ENCODE measurements at places on chromosomes 5 and 9.
A peak's percentile ranks its signal among the peaks of the same experiment; 100 is the strongest.

- DNase-seq, result no peak
Measured at GRCh38 chr9:112360047-112360804, 19.7 kb upstream of the HSDL2 start.

GRCh38 chr5:62661126-62661525 lies 82.5 kb downstream of the LRRC70 start:
- no peak for DNase-seq

DNA sequence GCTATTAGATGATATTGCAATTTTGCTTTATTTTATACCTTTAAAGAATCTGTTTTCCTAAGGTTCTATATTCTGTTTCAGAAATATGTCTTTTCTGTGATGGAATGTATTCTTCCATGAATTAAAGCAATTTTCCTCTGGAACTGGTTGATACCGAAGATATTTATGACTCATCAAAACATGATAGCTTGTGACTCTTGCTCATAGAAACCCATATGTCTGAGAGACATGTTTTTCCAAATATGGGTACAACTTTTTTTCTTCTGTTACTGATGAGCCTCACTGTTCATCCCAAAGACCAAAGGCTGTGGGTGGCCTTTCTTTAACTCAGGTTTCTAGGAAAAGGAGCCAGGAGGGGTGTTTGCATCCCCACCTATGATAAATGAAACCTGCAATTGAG lies 126.1 kb upstream of the PAPPA start:
- DNase-seq, result no peak

DNA sequence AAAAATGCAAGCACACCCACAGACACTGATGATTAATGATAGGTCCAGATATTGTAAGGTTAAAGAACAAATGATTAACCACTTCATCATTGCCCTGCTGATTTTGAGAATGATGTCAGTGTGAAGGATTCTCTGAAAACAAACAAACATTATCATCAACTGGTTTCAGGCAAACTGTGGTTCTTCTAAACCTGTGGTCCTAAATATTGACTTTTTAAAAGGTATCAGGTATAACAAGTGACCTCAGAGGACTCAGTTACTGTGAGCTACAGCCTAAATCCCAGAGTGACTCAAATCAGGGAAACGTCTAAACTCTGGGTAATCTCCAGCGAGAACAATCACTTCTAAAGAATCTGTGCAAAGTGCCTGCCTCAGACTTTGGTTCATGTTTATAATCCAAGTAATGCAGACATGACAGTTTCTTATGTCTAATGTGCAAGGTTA lies 172.3 kb upstream of the CDH6 start:
- no peak for DNase-seq

DNA sequence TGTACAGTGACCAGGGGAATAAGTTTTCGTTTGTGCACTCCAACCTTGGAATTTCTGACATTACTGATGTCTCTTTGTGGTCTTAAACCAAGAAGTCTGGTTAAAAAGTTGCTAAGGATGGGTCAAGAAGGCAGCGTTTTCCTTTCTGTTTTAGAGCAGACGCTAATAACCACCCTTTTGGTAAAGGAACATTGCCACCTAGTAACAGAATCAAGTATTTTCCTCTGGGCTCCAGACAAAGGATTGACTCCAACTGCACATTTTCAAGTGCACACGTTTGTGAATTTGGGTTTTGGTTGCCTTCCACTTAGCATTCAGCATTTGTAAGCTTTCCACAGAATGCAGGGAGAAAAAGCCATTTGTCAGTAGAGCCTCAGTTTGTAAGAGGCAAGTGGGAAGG lies 22.2 kb upstream of the CEP78 start:
- DNase-seq, result peak; percentile 33

GRCh38 chr5:142141463-142141862 lies 32.9 kb downstream of the NDFIP1 start:
- no peak for DNase-seq

DNA sequence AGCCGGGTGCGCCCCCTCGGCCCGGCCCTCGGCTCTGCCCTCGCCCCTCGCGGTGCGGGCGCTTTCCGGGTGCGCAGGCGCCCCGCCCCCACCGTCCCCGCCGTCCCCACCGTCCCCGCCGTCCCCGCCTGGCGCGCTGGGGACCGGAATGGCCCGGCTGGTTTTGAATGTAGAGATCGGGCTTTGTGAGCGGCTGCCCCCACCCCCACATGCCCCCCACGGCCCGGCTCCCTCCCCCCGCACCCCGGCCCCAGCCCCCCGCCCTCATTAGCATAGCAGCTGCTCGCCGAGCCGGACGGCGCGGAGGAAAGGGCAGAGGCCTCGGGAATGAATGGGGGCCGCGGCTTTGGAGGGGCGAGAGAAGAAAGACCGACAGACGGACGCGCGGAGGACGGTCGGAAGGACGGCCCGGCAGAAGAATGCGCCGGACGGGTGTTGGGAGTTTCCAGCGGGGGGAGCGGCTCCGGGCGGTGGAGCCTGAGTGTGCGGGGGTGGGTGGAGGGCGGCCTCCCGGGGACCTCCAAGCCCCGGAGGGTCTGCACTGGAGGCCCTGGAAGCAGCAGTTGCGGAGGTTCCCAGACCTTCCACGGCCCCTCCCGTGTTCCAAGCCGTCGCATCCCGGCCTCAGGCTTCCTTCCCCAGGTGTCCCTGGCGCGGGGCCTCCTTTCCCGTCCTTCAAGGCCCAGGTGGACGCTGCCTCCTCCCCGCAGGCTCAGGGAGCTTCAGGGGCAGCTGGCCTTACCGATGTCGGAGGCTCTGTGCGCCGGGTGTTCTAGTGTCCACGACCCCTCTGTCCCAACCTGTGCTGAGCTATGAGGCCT lies 6.0 kb downstream of the NRARP start:
- DNase-seq, result no peak

- DNase-seq, result no peak
Measured at GRCh38 chr5:76345582-76345981, 57.5 kb upstream of the IQGAP2 start.

DNA sequence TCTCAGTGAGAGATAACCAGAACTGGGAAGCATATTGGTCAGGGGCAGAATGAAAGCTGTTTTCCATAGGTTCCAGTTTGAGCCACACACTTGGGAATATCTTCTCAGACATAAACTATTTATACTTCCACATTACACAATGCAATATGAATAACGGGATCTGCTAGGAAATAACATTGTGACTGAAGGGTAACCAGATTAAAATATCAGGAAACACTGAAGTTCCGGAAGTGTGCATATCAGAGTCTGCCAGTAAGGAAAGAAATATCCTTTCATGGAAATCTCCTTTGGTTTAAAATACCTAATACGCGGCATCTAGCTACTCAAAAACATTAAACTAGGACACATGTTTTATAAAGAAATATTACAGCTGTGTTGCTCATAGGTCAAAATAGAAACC lies 56.3 kb downstream of the ST8SIA4 start:
- DNase-seq, result no peak

- DNase-seq, result no peak
Measured at GRCh38 chr9:109935406-109936087, 155.5 kb downstream of the PALM2AKAP2 start.

DNA sequence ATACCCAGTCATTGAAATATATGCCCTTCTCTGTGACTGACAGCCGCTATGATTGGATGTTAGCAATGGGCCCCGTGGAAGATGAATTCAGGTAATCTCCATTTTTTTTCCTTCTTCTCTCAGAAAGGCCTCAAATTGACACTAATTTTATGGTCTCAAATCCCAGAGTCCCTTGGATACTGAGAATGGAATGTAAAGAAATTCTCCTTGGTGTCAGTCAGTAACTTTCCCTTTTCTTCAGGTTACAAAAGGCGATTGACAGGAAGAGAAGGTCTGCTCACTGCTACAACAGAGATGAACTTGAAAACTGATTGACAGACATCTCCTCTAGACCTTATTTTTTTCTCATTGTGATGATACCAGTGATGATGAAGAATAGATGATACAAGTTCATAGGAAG lies 748.3 kb downstream of the MAT2B start:
- DNase-seq, result no peak

- DNase-seq, result peak; percentile 8
Measured at GRCh38 chr5:94544031-94544650, 74.3 kb downstream of the KIAA0825 start.

DNA sequence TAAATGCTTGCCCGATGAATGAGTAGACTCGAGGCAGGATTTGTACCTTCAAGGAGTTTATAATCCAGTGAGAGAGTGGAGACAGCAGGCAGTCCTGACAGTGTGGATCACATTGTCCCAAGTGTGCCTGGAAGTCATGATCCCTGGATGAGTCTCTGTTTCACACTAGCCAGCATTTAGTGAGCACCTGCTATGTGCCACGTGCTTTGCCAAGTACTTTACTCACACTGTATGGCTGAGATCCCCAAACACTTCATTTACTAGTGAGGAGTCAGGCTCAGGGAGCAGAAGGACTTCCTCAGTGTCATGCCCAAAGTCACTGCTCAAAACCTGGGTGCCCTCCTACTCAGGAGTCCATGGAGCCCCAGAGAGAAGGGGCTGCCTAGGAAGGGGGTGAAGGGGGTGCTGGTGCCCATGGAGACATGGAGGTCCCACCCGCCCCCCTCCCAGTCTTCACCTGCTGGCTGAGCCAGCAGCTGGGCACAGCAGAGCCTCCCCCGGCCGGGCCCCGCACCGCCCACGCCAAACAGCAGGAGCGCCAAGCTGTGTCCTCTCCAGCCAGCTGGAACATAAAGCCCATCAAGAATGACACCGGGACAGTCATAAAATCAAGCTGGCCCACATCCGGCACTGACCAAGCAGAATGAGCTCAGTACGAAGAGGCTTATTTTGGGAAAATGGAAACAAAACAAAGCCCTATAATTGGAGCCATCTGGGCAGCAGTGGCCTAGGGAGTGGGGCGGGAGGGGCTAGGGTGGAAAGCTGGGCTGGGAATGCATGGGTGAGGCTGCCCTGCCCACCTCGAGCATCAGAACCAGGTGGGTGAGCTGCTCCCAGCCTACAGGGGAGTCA lies 10.6 kb downstream of the LAMC3 start:
- DNase-seq, result no peak

GRCh38 chr9:79127661-79128060 lies 444.1 kb upstream of the TLE4 start:
- no peak for DNase-seq

- no peak for DNase-seq
Measured at GRCh38 chr9:127175319-127175715, 52.9 kb upstream of the ANGPTL2 start.

DNA sequence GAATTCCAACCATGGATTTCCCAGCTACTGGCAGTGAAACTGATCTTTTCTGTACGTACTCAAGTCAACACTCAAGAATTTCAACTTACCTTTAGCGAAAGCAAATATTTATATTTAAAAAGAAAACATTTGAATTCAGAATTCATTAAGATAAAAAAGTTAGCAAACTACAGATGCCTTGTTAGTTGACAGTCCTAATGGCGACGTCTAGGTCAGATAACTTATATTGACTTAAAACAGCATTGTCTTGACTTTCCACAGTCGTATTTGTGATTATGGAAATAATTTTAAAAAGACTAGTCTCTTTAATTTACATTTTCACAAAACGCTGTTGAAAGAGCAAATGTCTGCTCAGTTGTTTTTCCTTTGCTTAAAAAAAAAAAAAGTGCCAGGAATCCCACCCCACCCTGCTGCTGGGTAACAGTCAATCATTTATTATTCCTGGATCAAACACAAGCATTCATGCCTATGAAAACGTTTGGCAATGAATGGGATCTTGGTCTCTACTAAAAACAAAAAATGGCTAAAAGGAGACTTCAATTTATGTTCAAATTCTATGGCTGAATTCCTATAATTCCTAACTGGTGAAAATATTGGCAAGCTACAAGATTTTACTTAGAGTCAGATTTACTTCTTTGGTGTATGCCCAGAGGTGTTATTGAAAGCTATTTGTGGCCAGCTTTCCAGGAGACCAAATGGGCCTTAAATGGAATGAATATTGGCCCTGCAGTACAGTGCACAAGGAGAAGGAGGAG lies 22.0 kb downstream of the OR2S2 start:
- no peak for DNase-seq

DNA sequence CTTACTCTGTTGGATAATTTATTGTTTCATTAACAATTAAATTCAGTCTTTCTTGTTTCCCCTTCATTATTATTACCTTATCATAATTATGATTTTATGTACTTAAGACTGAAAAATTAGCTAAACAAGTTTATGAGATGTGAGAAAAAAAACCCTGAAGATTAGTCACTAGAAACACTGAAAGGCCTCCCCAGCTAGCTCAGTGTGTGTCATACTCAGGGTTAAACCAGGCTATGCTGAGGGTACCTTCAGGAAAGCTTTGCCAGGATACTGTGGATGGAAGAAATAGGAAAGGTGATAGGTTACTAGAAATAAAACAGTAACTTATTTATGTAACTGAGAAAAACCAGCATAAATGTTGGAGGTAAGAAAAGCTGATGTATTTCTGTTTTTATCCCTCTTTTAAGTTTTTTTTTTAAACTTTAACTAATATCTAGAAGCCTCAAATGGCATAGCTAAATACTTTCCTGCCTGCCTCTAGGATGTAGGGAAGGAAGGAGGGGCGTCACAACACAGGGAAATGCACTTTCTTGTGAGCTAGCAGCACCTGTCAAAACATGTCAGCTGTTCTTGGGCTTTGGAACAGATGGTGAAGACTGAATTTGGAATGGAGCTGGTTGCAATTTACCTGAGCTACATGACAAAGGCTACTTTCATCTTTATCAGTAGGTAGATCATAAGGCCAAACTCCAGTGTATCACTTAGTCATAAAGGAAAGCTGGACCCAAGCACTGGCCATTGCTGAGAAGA lies 24.2 kb downstream of the NMRK1 start:
- DNase-seq, result no peak

DNA sequence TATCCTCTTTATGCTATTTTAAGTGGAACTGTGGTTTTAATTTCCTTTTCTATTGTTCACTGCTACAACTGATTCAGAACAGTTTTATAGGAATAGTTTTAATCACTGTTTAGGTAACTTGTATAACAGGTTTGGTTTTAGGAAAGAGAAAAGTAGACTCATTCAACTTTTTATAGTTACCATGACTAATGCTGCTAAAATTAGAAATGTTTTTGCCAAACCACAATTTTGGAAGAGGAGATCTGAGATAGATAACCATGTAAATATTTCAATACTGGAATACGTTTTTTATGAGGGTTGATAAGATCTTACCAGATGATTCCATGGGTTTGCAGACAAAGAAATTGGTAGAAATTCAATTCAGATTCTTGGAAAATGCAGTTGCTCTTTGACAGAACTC lies 404.6 kb upstream of the ARRDC3 start:
- DNase-seq, result no peak

DNA sequence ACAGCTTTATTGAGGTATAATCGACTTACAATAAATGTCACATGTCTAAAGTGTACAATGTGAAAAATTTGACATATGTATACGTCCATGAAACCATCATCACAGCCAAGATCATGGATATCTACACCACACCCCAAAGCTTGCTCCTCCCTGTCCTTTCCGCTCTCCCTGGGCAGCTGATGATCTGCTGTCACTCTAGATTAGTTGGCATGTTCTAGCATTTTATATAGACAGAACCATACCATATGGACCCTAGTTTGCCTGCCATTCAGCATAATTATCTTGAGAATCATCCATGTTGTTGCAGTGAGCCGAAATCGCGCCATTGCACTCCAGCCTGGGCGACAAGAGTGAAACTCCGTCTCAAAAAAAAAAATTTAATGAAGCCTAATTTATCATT lies 42.5 kb downstream of the ERGIC1 start:
- no peak for DNase-seq
